COR-L47 (cell line): ENCODE measurements at places on chromosomes 7 and 10.

DNA sequence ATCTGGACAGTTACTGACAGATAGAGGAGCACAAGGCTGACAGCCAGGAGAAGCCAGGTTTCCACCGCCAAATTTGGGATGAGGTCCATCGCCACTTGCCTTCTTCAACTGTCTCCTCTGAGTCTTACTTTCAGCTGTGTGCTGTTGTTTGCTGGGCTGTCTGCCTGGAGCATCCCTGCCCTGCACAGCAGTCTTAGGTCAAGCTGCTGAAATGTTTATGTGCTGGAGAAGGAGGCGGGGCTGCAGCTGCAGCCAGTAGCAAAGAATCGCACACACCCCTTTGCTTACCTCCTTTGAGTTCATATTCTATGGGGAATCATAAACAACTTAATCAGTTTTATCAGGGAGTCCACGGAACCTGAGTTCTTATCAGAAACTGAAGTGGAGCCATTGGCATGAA lies 20.1 kb upstream of the CYP3A5 start:
- no peak for DNase-seq

- DNase-seq = no peak
Measured at GRCh38 chr10:88395677-88396076, 187.4 kb downstream of the RNLS start.

DNA sequence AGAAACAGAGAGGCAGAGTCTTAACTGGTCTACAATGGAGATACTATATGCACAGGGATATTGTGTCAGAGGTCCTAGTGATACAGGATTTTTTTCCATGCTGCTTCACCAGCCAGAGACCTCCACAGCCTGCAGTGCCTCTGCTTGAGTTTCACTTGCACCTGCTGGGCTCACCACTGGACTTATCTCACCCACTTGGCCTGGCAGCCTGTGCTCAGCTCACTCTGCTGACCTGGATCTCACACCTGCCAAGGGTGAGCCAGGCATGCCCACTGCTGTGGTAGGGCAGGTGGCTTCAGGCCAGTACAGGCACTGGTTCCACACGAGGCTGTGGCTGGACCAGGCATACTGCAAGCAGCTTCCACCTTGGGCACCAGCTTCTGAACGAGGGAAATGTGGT lies 36.6 kb downstream of the PNLIPRP3 start:
- DNase-seq = no peak

GRCh38 chr7:2521952-2522591 lies 2.5 kb downstream of the LFNG start:
- DNase-seq = peak; percentile 38

DNA sequence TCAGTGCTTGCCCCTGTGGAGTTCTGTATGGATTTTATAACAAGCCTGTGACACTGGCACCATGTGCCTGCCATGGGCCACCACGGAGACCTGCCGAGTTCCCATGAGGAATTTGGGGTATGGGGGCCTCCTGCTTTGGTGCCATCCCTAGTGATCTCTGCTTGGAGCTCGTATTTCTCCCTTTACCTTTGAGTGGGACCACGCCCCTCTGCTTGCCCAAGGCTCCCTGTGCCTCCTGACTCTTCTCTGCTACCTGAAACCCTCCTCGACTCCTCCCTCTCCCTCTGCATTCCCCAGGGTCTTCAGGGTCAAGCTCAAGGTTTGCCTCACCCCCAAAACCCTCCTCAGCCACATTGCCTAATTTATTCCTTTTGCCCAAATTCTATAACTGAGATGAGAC lies 225.0 kb downstream of the BUB3 start:
- DNase-seq = no peak

DNA sequence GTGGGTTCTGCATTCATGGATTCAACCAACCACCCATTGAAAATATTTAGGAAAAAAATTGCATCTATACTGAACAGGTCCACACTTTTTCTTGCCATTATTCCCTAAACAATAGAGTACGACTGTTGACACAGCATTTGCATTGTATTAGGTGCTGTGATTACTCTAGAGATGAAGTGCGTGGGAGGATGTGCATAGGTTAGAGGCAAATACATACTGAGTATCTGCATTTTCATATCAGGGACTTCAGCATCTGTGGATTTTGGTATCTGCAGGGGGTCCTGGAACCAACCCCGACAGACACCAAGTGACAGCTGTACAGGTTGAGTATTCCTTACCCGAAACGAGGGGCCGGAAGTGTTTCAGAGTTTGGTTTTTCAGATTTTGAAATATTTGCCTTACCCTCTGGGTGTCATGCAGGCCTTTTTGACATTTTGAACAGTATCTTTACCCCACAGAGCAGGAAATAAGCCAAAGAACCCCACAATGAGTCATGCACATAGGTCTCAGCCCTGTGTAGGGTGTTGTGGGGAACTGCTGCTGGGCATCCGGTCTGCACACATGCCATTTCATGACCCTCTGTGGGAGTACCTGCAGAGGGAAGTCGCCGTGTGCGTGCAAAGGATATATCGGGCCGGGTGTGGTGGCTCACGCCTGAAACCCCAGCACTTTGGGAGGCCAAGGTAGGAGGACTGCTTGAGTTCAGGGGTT lies 14.5 kb downstream of the NUDT5 start:
- DNase-seq = no peak
